Hematopoietic multipotent progenitor cell treated with erythropoietin and hydrocortisone succinate and interleukin-3 and kit ligand, for 8 days (in vitro differentiated cells): ENCODE measurements at places on chromosomes 3 and 15.

- no peak for DNase-seq
Observed at GRCh38 chr3:61608711-61609110, 47.3 kb downstream of the PTPRG start.

GRCh38 chr15:78950343-78950742 lies 5.5 kb upstream of the CTSH start:
- DNase-seq = no peak

- DNase-seq = peak; percentile 87
Observed at GRCh38 chr3:172201136-172201869, 161.9 kb downstream of the FNDC3B start.

GRCh38 chr3:149771652-149772271 lies 19.5 kb upstream of the COMMD2 start:
- peak; percentile 47 for DNase-seq

- peak; percentile 83 for DNase-seq
Observed at GRCh38 chr3:48503401-48504050, 448 bp downstream of the SHISA5 start.

DNA sequence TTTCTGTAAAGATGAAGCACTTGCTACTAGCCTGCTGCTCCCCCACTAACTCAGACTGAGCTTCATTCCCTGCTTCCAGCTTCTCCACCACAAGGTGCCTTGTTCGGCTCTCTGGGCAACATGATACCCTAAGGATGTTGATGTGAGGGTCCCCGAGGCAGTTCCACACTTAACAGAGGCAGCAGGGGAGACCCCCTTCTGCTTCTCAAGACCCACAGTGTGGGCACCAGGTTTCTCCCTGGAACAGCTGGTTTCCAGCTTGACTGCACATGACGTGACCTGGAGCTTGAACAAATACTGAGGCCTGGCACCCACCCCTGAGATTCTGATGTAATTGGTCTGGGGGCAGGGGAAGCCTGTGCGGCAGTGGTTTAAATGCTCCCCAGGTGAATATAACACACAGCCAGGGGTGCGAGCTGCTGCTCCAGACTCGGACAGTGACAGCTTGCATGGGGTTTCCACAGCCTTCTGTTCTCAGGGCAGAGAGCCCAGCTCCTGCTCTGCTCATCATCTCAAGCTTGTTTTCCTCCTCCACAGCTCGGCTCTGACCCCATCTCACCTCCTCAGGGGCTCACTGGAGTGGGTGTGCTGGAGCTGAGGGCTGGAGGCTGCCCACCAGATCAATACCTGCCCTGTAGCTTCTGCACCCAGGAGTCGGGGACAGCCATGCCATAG lies 95.0 kb upstream of the HACD2 start:
- no peak for DNase-seq

DNA sequence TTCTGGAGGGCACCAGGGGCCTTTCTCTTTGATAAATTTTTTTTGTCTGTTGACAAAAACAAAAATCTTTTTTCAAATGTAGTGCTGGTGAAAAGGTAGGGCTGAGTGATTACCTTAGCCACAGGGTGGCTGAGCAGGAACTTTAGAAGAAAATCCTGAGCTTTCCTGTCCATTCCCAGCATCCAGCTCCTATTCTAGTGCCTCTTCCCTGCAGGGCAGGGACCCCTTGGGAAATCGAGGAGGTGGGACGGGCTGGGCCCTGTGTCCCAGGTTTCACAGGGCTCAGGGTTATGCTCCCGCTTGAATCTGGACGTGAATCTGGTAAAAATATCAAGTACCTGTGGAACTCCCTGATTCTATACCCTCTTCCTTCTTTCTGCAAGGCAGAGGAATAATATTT lies 31.7 kb downstream of the EDEM1 start:
- no peak for DNase-seq

DNA sequence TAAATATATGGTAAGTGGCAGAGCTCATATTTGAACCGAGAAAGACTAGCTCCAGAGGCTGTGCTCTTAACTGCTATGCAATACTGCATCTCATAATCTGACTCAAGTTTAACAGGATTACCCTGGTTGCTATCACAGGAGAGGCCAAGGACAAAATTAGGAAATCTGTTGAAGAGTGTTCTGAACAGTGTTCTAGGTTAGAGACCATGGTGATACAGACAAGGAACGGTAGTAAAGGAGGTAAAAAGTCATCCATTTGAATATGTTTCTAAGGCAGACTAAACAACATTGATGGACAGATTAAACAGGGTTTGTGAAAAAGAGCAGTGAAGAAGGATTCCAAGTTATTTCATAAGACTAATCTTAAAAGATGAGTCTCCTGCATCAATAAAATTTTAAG lies 22.1 kb downstream of the PLOD2 start:
- DNase-seq = no peak

GRCh38 chr15:90570643-90571042 lies 40.9 kb downstream of the CRTC3 start:
- no peak for DNase-seq

- DNase-seq = no peak
Observed at GRCh38 chr15:67100801-67101581, 35.6 kb downstream of the SMAD3 start.

DNA sequence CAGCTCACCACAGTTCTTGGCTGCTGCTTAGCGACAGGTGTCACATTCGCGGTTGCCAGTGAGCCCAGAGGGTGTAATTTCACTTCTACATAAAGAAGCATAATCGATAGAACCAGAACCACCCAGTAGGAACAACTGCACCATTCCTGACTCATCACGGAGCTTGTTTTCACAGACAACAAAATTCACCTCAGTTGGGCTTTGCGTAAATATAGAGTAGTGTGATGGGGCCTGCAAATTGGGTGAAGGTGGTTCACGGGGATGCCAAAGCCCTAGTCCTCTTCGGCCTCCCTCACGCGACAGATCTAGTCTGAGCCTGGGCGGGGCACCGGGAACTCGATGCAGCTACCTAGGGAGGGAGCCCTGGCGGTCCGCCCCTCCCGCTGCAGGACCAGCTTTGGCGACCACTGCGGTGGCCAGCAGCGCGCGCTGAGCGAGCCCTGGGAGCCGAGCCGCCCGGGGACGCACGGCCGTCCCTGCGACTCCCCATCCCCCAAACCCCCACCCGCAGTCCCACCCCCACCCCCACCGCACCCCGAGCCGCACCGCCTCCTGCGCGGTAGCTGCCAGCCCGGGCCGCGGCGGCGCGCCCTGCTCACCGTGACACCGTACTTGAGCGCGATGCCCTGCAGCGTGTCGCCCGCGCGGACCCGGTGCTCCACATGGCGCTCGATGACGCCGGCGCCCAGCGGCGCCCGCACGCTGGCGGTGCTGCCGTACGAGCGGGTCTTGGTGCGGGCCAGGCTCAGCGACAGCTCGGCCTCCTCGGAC lies 519 bp downstream of the LYSMD2 start:
- DNase-seq = peak; percentile 50

DNA sequence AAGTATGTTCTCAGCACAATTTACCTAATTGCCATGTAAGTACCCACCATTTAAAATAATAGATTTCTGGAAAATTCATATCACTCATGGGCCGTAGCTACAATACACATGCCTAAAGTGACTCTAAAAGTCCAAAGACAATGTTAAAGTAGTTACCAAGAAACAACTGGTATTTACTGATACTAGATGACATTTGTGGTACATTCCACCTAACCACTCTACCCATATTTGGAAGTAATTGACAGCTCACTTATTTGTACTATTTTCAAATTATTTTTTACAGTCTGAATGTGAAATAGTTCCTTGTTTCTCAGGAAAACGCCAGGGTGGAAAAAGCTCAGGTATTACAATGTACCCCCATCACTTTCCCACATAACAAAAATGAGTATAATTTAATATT lies 573.0 kb downstream of the MECOM start:
- no peak for DNase-seq

DNA sequence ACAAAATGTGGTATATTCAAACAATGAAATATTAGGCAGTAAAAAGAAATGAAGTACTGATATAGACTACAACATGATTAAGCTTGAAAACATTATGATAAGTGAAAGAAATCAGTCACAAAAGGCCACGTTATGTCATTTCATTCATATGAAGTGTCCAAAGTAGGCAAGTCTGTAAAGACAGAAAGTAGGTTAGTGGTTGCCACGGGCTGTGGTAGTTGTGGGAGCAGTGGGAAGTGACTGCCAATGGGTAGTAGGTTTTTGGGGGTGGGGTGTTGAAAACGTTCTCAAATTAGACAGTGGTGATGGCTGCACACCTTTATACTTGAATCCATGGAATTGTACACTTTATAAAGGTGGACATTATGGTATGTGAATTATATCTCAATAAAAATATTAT lies 12.1 kb downstream of the GALNT15 start:
- DNase-seq = no peak

DNA sequence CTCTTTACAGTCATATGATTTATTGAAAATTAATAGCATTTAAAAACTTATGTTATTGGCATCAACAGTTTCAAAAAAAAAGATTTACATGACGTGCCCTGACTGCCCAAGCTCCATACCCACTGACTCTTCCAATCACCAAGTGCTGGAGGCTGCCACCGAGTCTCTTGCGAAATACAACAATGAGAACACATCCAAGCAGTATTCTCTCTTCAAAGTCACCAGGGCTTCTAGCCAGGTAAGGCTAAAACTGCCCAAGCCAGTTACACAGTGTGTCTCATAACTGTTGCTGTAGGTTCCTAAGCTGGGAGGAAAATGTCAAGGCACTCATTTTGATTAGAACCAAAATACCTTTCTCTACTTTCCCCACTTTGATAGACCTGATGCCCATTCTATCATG lies 4.5 kb downstream of the FETUB start:
- no peak for DNase-seq

- no peak for DNase-seq
Observed at GRCh38 chr3:47010111-47010712, 30.7 kb downstream of the NBEAL2 start.

GRCh38 chr15:75809986-75810750 lies 33.1 kb upstream of the UBE2Q2 start:
- peak; percentile 52 for DNase-seq

DNA sequence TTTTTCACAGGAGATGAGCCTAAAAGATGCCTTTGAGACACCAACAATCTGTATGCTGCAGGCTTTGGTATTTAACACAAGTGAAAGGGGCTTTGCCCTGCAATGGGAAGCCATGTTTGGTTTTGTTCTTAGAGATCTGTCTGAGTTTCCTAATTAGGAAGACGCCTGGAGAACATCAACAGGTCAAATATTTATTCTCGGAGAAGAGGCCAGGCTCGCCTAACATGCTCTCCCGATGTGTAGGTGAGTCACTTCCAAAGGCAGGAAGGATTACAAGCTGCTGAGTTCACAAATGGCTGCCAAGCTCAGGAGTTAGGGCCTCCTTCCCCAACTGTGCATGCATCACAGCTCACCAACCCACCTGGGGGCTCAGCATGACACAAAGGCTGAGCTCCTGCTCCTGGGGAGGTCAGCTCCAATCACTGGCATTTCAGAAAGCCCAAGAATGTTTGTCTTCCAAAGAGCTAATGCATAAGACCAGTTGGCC lies 119.5 kb upstream of the PRICKLE2 start:
- no peak for DNase-seq

GRCh38 chr3:186583831-186584230 lies 13.3 kb downstream of the DNAJB11 start:
- no peak for DNase-seq

- DNase-seq = no peak
Observed at GRCh38 chr3:355622-356021, 159.1 kb downstream of the CHL1 start.

DNA sequence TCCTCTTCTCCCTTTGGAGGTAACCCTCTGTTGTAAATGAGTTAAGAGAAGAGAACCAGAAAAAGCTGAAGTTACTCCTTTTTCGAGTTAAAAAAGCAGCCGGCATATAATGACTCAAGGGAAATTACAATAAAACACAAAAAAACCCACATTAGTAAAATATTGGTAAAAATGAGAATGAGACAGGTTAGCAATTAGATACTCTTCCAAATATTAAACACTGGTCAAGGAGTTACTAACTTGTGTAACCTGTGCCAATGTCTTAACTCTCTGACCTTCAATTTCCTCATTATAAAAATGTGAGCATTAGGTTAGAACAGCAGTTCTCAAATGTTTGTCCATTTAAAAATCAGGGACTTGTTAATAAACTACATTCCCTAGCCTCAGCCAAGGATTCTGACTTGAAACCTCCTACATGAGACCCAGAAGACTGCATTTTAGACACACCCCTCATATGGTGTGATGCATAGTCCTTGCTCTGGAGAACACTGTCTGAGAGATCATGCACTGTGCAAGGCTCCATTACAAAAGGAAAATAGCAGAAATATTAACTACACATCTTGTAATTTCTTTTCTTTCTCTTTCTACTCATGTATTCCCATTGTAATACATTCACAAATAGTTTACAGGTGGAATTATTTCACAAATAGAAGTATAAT lies 42.7 kb upstream of the TOP2B start:
- no peak for DNase-seq

- DNase-seq = no peak
Observed at GRCh38 chr15:89792106-89792805, 16.1 kb downstream of the MESP2 start.

DNA sequence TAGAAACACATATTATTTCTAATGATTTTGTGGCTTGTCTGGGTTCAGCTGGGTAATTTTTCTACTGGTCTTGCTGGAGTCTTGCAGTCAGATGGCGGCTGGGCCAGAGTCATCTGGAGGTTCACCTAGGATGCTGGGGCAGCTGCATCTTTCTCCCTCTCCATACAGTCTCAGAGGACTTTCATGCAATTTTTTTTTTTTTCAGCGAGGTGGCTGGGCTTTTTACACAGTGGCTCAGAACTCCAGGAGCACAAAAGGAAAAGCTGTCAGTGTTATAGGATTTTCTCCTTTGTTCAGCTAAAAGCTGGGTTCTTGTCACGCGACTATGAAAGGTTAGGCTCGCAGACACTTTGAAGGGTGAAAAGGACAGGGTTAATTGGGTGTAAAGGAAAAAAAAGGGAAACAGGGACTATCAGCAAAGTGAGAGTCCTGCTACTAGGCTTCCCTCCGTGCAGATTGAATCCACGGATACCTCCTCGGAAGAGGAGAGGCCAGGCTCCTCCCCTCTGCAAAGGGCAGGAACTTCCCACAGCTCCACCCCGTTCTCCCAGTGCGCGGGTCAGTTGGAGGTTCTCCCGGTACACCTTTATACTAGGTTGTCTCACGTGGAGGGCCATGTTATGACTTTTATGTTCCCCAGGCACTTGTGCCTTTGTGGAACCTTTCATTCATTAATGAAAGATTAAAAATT lies 44.3 kb downstream of the ADGRG7 start:
- no peak for DNase-seq

DNA sequence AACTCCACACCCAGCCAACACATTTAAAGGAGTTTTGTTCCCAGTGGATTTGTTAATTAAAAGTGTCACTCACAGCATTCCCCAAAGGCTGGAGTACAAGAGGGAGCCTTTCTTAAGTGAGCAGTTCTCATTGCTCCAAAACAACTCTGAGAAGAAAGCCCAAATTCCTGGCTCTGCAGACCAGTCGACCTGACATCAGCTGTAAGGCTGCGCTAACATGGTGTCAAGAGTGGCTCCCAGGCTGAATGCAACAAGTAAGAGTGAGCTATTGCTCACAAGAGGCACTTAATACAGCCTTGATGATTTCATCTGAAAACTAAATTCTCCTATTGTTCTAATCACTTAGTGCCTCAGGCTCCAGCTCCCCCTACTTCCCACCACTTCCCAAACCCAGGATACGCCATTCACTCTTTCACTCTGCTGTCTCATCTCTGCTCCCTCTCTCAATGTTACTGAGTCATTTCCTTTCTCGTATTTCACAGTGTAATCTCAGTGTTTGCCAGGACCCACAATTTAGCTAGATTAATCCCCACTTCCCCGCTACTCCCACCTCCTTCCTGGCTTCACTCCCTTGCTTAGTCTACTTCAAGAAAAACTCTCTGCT lies 81.8 kb downstream of the WWTR1 start:
- no peak for DNase-seq

- no peak for DNase-seq
Observed at GRCh38 chr3:11692532-11692813, 48.8 kb upstream of the VGLL4 start.
